ENCODE measurements at places on chromosomes 12 and 14.

- H3K27me3 ChIP-seq: no peaks in the 10 kb centered on the region
- DNase-seq: no peak
- H3K27ac ChIP-seq: no peak overlapping the region
- no peaks in the 10 kb centered on the region for H3K36me3 ChIP-seq
Observed at GRCh38 chr14:52888159-52888558, 62.7 kb downstream of the FERMT2 start.

DNA sequence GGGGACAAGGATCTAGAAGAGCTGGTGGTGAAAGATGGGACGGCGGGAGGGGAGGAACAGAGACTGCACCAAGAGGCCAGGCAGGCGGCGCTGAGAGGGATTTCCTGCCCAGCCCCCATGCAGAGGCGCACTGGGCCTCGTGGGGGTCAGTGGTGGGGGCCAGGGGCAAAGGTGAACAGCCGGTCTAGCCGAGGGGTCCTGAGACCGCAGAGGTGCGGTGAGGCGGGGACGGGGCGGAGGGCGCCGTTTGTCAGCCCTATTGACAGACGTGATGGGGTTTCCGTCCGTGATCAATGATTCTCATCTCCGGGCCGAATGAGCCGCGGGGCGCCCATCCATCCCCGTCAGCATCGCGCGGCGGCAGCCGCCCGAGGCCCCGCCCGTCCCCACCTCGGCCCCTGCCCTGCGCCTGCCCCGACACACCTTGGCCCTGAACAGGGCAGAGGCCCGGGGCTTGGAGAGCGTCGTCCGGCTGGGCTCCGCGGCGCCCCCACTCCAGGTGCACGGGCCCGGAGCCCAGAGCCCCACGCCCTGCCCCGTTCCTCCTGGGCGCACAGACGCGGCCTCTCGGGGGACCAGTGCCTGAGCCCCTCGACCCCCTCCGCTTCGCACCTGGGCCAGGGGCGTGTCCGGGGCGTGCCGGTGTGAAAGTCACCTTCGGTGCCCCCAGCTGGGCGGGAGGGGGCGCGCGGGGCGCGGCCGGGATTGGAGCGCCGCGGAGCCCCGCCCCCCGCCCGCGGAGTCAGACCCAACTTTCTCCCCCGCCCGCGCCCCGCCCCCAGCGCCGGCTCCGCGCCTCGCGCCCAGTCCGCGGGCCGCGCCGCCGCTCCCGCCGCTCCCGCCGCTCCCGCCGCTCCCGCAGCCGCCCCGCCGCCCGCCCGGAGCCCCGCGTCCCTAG lies at the start of gene NXPH4:
Gene NXPH4 (plus strand): TSS at position 781 of the 898 bp plus-strand sequence. CDS start 176 bp downstream, outside the sequence.
- no peak within 1 kb of the TSS for H3K27ac ChIP-seq
- no peaks in the 10 kb centered on the region for H3K36me3 ChIP-seq
- DNase-seq: no peak
- H3K4me1 ChIP-seq: peaks cover 20% of the 10 kb centered on the region
- peak within 1 kb of the TSS; percentile 44 for H3K4me3 ChIP-seq

DNA sequence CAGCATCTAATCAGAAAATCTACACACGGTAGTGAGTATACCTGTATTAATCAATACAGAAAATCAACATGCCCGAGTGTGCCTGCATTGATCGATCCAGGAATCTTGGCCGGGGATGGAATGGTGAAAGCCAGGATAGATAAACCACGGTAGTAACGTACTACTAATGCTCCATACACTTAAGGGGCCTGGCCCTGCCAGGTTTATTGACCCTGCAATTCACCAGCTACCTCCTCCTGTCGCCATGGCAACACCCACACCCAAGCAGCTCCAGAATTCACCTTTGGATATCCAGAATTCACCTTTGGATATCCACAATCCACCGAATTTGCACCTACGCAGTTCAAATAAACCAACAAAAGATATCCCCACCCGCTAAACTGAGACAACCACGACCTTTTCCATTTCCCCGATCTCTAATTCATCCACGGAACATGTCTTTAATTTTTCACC lies 14.8 kb upstream of the CALM1 start:
- H3K4me1 ChIP-seq: peaks cover 15% of the 10 kb centered on the region
- H3K27ac ChIP-seq: peak overlapping the region; percentile 93
- DNase-seq: no peak
- H3K36me3 ChIP-seq: no peaks in the 10 kb centered on the region
- no peaks in the 10 kb centered on the region for H3K27me3 ChIP-seq

DNA sequence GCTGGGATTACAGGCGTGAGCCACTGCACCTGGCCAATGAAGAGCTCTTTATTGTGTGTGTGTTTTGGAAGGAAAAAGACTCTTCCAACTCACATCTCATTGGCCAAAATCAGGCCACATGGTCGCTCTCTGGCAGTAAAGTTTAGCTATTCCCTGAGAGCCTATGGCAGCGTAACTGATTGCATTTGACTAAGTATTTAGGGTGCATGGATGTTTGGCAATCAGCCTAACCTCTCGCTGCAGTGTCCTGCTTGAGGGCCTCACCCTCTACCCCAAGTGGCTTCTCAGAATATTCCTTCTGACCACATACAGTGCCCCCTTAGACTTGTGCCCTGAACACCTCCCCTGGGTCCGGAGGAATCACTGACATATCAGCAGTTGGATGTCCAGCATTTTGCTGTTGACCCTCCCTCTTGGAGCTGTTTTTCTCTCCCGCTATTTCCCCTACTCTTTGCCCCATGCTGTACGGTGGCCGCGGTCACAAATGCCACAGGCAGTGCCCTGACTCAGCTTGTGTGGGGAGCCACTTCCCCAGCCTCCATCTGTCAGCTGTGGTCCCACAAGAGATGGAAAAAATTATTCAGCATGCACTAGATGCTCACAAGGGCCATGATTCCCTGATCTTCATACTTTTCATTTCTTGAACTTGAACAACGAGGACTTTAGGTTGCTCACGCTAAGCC lies 9.5 kb downstream of the PHETA1 start:
- no peak overlapping the region for H3K4me3 ChIP-seq
- H3K4me1 ChIP-seq: peaks cover 4% of the 10 kb centered on the region
- DNase-seq: no peak
- no peak overlapping the region for H3K27ac ChIP-seq

DNA sequence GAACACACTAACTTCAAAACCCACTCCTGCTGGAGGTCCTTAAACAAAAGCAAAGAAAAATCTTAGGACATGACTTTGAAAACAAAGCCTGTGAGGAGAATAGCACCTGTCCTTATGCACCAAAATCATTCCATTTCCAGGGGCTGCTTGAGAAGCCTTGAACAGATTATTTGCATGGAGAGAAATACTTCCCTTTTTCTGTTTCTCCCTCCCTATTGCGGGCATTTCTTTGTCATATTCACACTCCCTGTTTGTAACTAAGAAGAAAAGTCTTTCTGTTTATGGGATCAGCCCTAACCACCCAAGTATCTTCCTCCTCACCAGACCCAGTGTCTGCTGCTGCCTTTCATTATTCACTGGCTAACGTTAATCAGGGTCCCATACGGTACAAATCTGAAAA lies 218.8 kb downstream of the DPF3 start:
- H3K27me3 ChIP-seq: no peaks in the 10 kb centered on the region
- no peaks in the 10 kb centered on the region for H3K4me1 ChIP-seq
- no peak overlapping the region for H3K4me3 ChIP-seq
- no peak for DNase-seq

- H3K27ac ChIP-seq: no peak overlapping the region
- no peak overlapping the region for H3K4me3 ChIP-seq
- no peaks in the 10 kb centered on the region for H3K4me1 ChIP-seq
- H3K36me3 ChIP-seq: no peaks in the 10 kb centered on the region
- H3K27me3 ChIP-seq: no peaks in the 10 kb centered on the region
Observed at GRCh38 chr14:105925615-105926372, 399.4 kb downstream of the TMEM121 start.

DNA sequence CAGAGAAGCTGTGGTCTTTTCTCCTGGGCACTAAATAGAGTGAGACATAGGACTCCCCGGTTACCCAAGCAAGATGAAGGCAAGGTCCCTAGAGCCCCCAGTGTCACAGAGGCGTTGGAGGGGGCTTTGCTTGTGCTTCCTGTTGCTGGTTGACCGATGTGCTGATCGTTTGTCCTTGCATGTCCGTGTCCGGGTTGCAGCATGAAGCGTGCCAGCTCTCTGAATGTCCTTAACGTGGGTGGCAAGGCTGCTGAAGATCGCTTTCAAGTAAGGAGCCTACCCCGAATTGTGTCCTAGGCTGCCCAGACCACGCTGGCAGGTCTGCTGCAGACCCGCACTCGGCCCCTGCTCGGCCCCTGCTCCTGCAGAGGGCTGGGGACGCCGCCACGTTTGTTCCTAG lies 23.1 kb downstream of the XRCC3 start:
- peaks cover 16% of the 10 kb centered on the region for H3K4me1 ChIP-seq
- no peaks in the 10 kb centered on the region for H3K27me3 ChIP-seq
- DNase-seq: no peak
- H3K27ac ChIP-seq: no peak overlapping the region
- H3K4me3 ChIP-seq: no peak overlapping the region
- H3K36me3 ChIP-seq: peaks cover 2% of the 10 kb centered on the region

- DNase-seq: no peak
- no peaks in the 10 kb centered on the region for H3K4me1 ChIP-seq
- H3K4me3 ChIP-seq: no peak overlapping the region
- no peaks in the 10 kb centered on the region for H3K27me3 ChIP-seq
Observed at GRCh38 chr12:98416845-98417244, 98.5 kb upstream of the TMPO start.

- no peaks in the 10 kb centered on the region for H3K27me3 ChIP-seq
- H3K36me3 ChIP-seq: no peaks in the 10 kb centered on the region
- no peak overlapping the region for H3K4me3 ChIP-seq
- peak overlapping the region; percentile 86 for H3K27ac ChIP-seq
Observed at GRCh38 chr14:105087963-105088811, 23.0 kb upstream of the GPR132 start.

GRCh38 chr12:85725991-85726390 lies 110.2 kb downstream of the RASSF9 start:
- H3K4me1 ChIP-seq: 0 out of 2 replicates have a peak, but pooled peaks cover 3% of the 10 kb centered on the region
- H3K36me3 ChIP-seq: no peaks in the 10 kb centered on the region
- no peak overlapping the region for H3K27ac ChIP-seq
- no peak for DNase-seq
- H3K27me3 ChIP-seq: no peaks in the 10 kb centered on the region

DNA sequence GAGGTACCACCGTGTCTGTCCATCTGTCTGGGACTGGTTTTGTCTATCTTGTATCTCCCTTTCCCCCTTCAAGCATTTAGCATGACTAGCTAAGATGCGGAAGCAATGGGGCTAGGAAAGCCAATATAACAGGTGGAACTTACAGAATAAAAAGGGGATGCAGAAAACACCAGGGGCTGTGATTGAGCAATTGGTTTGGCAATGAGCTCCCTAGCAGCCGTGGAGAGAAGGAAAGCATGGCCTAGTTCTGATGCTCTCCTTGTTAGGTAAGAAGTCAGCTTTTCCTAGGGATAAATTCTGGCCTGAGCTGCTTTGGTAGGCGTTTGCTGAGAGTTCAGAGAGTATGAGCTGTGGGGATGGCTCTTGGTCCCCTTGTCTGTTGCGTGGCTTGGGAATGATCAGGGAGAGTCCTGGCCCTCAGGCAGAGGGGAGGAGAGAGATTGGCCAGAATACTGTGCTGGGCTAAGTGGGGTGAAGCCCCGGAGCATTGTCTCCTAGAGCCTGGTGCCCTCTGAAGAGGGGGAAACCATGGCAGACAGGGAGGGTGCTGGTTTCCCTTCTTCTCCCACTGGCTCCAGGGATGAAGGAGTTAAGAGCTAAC lies 7.1 kb downstream of the SETD1B start:
- H3K27me3 ChIP-seq: no peaks in the 10 kb centered on the region
- peak overlapping the region; percentile 80 for H3K27ac ChIP-seq
- H3K4me3 ChIP-seq: peak overlapping the region; percentile 59
- no peak for DNase-seq
- H3K36me3 ChIP-seq: peaks cover 8% of the 10 kb centered on the region

- no peak for DNase-seq
- no peak overlapping the region for H3K27ac ChIP-seq
- no peaks in the 10 kb centered on the region for H3K36me3 ChIP-seq
- no peak overlapping the region for H3K4me3 ChIP-seq
- H3K4me1 ChIP-seq: no peaks in the 10 kb centered on the region
Observed at GRCh38 chr12:40945772-40946171, 242.3 kb upstream of the PDZRN4 start.

- 0 out of 2 replicates have a peak, but pooled peaks cover 2% of the 10 kb centered on the region for H3K4me1 ChIP-seq
- peak overlapping the region; percentile 30 for H3K27ac ChIP-seq
- DNase-seq: no peak
Observed at GRCh38 chr12:105554223-105554678, 223.8 kb downstream of the C12orf75 start.

Measured in Panc1 (cell line).